ENCODE measurements at places on chromosomes 7 and 10. TPM values are rescaled to one million over a fixed set of nuclear protein-coding genes. Genes with fewer than 3 reads are reported as not detected.

DNA sequence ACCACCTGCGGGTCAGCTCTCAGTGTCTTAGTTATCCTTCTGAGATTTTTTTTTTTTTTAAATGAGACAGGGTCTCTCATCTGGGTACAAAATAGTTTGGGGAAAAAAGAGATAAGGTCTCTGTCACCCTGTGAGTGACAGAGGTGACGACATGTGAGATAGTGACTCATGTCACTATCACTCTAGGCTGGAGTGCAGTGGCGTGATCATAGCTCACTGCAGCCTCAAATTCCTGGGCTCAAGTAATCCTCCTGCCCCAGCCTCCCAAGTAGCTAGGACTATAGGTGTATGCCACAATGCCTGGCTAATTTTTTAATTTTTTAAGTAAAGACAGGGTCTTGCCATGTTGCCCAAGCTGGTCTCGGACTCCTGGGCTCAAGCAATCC is 10.4 kb downstream of the BLVRA start:
- no peak for DNase-seq

C7orf57 gene
- 0.21 TPM for total RNA-seq

GRCh38 chr7:116836911-116837310 is 25.5 kb upstream of the CAPZA2 start:
- DNase-seq: no peak

- no peak for DNase-seq
Observed at GRCh38 chr7:21690705-21691104, 147.9 kb downstream of the DNAH11 start.

DNA sequence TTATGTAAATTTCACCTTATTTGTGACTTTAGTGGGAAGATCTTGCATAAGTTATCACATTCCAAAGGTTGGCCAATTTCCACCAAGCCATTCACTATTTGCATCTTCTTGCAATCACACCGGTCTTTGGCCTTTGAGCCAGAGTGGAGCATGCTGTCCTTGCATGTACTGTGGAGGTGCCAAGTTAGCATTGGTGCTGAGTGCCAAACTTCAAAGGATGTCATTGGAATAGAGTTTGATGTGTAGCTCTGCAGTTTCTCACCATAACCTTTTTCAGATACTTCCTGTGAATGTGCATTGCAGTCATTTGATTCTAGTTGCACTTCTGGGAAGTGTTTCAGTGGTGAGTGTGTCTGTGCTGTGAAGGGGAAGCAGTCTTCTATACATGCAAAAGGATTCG is 620.6 kb downstream of the SUGCT start:
- no peak for DNase-seq

DNA sequence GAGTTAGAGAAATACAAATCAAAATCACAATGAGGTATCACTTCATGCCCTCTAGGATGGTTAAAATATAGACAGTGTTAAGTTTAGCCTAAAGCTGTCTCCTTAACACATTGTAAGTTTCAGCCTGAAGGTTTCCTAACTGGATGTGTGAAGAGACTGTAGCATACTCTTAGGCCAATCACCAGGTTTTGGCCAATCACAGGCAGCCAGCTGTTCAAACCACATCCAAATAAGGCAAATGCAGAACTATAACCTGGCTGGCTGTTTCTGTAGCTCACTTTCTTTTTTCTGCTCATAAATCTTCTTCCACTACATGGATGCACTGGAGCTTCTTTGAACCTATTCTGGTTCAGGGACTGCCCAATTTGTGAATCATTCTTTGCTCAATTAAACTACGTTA is 19.7 kb downstream of the ESYT2 start:
- DNase-seq: no peak

GRCh38 chr7:66557214-66558200 is 71.2 kb upstream of the KCTD7 start:
- no peak for DNase-seq

ZNF736 gene
- total RNA-seq: 42.7 TPM

SAP25 gene
- not detected for total RNA-seq
